NCI-H2171 (cell line): ENCODE measurements at places on chromosomes 11 and 22.

DNA sequence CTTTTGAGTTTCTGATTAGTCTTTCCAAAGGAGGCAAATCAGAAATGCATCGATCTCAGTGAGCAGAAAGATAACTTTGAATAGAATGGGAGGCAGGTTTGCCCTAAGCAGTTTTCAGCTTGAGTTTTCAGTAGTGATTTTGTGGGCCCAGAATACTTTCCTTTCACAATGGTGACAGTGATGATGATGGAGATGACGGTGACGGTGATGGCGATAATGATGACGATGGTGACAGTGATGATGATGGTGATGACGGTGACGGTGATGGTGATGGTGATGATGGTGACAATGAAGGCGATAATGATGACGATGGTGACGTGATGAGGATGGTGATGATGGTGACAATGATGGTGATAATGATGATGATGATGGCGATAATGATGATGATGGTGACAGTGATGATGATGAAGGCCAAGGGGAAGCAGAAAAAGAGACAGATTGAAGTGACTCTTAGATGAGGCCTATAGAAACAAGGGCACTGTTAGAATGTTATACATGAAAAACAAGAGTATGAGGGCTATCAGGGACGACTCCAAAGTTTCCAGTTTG is 153.4 kb upstream of the B3GAT1 start:
- no peak for DNase-seq

DNA sequence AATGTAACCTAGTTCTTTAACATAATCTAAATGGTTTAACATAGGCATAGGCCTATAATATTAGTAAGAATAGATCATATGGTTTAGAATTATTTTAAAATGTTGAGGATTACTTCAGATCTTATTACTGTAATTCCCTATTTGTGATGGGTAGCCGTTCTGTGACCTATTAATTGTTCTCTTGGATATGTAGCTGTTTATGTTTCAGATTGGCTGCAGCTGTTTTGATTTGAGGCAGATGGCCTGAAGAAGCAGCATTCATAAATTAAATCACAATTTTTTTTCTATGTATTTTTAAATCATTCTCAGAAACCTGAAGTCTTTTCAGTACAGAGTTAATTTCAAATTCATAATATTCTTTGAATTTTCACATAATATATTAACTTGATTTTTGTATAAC is 104.5 kb downstream of the PDE3B start:
- no peak for DNase-seq

GRCh38 chr11:1127664-1128162 is 30.0 kb upstream of the MUC5AC start:
- no peak for DNase-seq

- DNase-seq: no peak
Measured at GRCh38 chr11:9091044-9091922, at the start of gene SCUBE2. SCUBE2 (minus strand) TSS chr11:9091599; CDS start chr11:9091528, 71 bp downstream.

GRCh38 chr22:36086629-36087254 is 58.1 kb upstream of the RBFOX2 start:
- DNase-seq: no peak

DNA sequence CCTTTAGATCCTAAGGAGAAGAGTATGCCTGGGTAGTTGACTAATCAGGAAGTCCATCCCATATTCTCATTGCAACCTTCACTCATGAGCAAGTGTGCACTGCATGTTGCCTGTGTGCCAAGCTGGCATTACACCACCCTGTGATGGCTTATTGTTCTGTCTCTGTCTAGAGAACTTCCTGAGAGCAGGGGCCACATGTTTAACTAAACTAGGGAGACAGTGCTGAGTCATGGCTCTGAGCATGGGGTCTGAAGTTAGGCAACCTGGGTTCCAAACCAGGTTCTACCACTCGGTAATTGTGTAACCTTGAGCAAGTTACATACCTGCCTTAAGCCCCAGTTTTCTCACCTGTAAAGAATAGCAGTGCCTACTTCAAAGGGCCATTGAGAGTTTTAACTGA is 39.6 kb downstream of the CSNK2A3 start:
- DNase-seq: no peak

GRCh38 chr11:105245781-105246315 is 106.3 kb upstream of the CARD18 start:
- DNase-seq: no peak
